ENCODE measurements at places on chromosomes 13 and 19.

DNA sequence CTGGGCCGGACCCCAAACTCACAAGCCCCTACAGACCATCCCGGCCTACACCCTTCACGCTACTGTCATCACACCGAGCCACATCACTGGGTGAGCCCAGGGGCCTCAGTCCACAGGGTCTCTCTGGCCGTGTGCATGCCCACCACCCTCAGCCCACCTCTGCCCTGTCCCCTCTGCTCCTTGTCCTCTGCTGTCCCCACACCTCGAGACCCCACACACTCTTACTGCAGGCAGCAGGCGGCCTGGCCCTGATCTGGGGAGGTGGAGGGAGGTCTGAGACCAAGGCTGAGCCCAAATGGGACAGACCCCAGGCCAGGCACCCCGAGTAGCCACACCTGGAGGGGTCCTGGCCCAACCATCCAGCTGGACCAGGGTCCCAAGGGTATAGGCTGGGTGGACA lies 35.2 kb downstream of the PEPD start:
- DNase-seq: no peak

- no peak for DNase-seq
Observed at GRCh38 chr19:42291435-42291810, 10.5 kb upstream of the PRR19 start.

DNA sequence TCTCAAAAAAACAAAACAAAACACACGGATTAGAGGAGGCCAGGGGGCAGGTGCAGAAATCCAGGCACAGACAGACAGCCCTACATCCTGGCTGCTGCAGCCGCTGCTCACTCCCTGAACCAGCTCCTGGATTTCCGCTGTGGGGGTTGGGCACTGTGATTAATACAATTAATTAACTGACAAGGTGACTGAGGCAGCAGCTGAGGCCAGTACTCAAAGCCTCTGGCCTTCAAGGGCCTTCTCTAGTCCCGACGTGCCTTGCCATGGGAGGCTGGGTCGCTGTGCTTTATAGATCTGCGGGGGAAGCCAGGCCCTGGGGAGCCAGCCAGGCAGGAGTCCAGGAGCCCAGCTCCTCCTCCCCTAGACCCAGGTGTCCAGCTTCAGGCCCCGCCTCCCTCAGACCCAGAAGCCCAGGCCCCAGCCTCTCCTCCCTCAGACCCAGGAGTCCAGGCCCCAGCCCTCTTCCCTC lies 4.6 kb downstream of the NECTIN2 start:
- DNase-seq: no peak

DNA sequence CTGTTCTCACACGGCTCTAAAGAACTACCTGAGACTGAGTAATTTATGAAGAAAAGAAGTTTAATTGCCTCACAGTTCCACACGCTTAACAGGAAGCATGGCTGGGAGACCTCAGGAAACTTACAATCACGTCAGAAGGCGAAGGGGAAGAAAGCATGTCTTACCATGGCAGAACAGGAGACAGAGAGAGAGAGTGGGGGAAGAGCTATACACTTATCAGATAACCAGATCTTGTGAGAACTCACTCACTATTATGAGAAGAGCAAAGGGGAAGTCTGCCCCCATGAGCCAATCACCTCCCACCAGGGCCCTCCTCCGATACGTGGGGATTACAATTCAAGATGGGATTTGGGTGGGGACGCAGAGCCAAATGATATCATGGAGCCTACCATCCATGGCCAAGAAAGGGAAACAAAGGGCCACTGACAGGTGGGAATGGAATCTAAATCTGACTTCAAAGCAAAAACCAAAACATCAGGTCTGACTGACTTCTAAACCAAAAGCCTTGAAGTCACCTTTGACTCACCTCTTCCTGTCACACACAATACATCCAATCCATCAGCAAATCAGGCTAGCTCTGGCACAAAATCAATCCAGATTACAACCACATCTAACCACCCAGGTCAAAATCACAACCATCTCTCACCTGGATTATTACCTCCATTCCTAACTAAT lies 189.7 kb downstream of the ENOX1 start:
- no peak for DNase-seq

- no peak for DNase-seq
Observed at GRCh38 chr13:105048677-105049076, 1486.8 kb downstream of the EFNB2 start.

- DNase-seq: no peak
Observed at GRCh38 chr19:54029301-54029700, 34.4 kb downstream of the VSTM1 start.
